ENCODE measurements at places on chromosomes 12 and 14.

- no peak for DNase-seq
Observed at GRCh38 chr12:107163413-107163812, 70.1 kb upstream of the CRY1 start.

- DNase-seq, result no peak
Observed at GRCh38 chr14:22977684-22978486, 4.5 kb downstream of the AJUBA start.

- no peak for DNase-seq
Observed at GRCh38 chr14:54782751-54783659, 119.6 kb downstream of the GCH1 start.

DNA sequence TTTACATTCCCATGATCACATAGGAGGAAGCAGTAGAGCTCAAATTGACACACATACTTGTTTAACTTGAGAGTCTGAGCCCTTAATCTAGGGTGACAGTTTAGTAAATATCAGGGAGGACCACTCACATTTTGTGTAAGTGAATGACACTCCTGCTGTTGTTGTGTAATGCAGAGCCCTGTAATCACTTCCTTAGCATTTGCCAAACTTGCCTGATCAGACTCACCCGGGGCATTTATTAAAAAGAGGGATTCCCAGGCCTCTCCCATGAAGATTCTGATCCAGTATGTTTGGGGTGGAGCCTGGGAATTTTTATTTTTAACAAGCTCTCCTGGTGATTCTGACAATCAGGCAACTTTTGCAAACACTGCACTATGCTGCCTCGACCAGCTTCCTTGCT lies 119.6 kb downstream of the NUAK1 start:
- DNase-seq, result no peak

- DNase-seq, result no peak
Observed at GRCh38 chr12:133222211-133222610, 13.5 kb downstream of the ANHX start.

DNA sequence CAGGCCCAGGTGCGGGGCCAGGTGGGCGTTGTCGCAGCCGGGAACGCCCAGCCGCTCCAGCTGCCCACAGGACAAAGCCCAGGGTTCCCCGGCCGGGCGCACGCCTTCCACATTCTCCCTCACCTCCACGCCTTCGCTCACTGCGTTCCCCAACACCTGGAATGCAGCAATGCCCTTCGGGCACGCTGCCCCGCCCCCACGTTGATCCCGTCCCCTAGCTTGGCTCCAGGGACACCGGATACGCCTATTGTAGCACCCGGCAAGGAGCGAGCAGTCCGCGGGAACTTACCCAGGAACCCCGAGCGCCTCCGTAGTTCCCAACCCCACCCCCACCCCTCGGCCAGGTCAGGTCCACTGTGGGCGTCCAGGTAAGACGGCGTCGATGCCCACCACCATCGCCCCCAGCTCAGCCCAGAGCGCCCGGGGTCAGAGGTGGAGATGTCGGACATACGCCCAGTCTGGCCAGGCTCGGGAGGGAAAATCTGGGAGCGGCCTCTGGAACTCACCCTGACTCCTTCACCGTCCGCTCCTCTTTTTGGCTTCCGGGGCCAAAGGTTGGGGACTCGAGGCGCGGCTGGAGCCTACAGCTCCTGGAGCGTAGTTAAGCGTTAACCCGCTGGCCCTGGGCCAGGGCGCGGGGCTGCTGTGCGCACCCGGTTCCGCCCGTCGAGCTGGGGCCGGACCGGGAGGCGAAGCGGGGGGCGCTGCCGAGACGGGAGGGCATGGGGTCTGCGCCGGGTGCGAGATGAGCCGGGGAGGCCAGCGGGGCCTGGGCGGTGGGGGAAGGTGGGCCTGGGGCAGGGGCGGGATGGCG lies 594 bp upstream of the CEP170B start:
- no peak for DNase-seq

- no peak for DNase-seq
Observed at GRCh38 chr12:31944299-31944698, 14.9 kb upstream of the RESF1 start.

DNA sequence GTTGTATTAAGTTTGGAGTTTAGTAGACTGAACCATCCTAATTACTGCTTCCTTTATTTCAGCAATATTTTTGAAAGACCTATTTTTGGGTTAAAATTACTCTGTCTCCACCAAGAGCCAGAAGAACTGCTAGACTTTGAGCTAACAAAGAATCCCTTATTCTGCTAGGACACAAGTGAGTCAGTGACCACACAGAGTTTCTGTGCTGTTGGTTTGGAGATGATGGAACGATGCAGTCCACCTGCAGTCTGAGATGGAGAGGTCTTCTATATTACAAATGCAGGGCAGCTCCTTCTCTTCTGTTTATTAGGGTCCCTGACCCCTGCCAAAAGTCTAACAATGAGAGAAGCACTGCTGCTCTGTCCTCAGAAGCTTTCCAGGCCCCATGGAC lies 6.7 kb upstream of the STXBP6 start:
- DNase-seq, result no peak

- no peak for DNase-seq
Observed at GRCh38 chr14:105317546-105317945, 3.0 kb downstream of the PACS2 start.

DNA sequence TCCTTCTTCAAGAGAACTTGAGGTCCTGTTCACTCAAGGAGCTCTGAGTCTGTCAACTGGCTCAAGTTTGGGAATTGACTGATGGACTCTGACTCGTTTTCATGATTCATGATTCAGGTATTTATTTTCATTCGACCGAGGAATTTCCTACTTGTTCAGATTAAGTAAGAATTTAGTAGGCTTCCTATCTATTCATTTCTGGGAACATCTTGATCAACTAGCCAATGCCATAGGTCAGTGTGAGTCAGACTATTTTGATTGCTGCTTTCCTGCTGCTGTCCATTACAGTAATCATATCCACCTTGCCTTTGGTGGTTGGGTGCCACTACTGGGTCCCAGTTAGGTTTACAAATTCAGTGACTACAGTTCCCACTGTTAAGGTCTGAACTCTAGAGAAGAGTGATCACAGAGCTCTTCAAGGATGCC lies 6.1 kb downstream of the FAM186A start:
- no peak for DNase-seq

DNA sequence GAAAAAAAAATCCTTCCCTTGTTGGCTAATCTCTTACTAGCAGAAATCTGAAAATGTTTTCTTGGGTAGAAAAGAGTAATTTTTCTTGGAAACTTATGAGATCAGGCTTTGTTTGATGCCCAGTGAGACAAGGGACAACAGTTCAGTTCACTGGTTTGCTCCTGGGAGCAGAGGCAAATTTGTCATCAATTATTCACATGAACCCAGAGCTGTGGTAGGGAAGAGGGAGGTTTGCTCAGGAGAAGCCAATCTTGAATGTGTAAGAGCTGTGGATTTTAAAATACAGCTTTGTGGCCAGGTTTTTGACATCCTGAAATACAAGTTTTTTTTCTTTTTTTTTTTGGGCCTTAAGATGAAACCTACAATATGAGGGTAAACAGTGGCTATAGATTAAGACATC lies 426.6 kb downstream of the ATP23 start:
- DNase-seq, result no peak

- DNase-seq, result no peak
Observed at GRCh38 chr12:109053382-109054123, 1.2 kb downstream of the USP30 start.

DNA sequence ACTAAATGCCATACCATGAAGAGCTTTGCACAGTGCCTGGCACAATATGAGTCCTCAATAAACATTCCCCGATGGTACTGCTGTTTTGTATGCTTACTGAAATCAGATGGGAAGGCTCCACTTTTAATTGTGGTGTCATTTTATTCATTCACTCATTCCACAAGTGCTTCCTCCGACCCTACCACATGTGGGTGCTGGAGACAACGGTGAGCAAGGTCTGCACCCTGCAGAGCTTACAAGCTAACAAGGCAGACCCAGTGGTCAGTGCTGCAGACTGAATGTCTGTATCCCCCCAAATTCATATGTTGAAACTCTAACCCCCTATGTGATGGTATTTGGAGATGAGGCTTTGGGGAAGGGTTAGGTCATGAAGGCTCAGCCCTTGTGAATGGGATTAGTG lies 48.3 kb downstream of the RFX4 start:
- DNase-seq, result no peak

GRCh38 chr12:105882404-105882803 lies 256.4 kb downstream of the NUAK1 start:
- DNase-seq, result peak; percentile 4

DNA sequence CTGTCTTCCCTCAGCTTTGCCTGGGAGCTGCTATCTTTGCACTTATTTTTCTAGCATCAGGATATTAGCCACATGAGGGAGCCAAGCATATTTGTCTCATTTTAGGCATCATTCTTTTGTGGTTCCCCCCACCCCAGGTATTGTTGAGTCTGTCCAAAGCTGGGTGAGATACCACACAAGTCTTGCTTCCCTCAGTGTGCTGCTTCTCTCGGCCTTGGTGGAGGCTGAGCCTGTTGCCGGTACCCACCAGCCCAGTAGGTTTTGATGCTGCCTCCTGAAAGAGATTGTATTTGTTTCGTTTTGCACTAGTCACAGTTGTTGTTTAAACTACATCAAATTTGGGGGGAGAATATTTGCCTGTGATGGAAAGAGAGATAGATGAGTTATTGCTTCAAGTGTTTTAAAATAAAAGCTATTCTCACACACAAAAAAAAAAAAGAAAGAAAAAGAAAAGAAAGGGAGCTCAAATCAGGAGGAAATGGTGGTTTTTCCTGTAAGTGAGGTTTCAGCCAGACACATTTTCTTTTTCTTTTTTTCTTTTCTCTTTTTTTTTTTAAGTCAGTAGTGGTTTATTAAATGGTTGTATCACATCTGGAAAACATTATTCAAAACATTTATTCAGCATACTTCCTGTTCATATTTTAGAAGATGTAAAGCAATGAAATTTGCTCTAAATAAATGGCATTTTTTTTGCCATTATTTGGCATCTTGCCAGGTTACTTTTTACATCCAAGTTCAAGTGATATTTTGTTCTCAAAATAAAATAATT lies 58.5 kb downstream of the SLC4A8 start:
- no peak for DNase-seq

Measured in occipital lobe (tissue), 3 donors.